ENCODE measurements at places on chromosomes 1 and 21. TPM values are rescaled to one million over a fixed set of nuclear protein-coding genes. Genes with fewer than 3 reads are reported as not detected.

GRCh38 chr1:221865808-221866207 is 123.9 kb upstream of the DUSP10 start:
- no peak for DNase-seq
- H3K4me1 ChIP-seq = no peaks in the 10 kb centered on the region

DNA sequence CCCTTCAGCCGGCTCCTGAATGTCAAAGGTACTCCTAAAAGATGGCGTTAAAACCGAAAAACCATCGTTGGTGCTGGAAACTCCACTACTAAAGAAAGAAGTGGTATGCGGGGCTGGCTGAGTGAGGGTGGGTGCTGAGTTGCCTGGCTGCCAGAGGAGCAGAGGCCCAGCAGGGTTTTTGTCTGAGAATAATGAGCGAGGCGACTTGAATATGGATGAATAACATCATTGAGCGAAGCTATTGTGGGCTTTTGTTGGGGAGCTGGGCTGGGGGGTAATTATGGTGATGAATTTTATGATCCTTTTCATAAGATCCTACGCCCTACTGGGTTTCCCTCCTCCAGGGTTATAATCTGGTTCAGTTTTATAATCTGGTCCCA is 2.0 kb downstream of the PDPN start:
- peaks cover 75% of the 10 kb centered on the region for H3K27me3 ChIP-seq
- H3K4me3 ChIP-seq = no peak overlapping the region
- H3K36me3 ChIP-seq = no peaks in the 10 kb centered on the region
- H3K27ac ChIP-seq = no peak overlapping the region

DNA sequence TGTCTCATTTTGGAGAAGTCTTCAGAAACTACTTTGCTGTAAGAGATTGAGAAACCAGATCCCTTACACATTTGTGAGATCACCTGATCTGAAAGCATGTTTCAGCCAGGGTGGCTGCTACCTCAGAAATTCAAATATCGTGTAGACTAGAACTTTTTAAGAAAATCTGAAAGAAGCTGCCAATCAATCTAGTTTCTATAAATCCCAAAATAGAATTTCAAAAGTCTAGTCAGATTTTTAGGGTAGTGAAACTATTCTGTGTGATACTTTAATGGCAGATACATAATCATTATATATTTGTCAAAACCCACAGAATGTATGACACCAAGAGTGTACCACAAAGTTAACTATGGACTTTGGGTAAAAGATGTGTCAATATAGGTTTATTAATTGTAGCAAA is 79.9 kb upstream of the PLPPR5 start:
- no peaks in the 10 kb centered on the region for H3K27me3 ChIP-seq
- no peak for DNase-seq
- H3K27ac ChIP-seq = no peak overlapping the region

Gene NECTIN4
- total RNA-seq = not detected

Gene ATP6V1G3
- total RNA-seq = not detected

Data from T-helper 17 cell (primary cell).